ENCODE measurements at places on chromosomes 1 and 21. TPM values are rescaled to one million over a fixed set of nuclear protein-coding genes. Genes with fewer than 3 reads are reported as not detected.

The MAN1C1 gene
- 0.64 TPM for total RNA-seq

The TMEM50A gene
- 78.0 TPM for total RNA-seq

The LCE1C gene
- total RNA-seq = 0.24 TPM

The ESPN gene
- 14.5 TPM for total RNA-seq

The CDC20 gene
- total RNA-seq = 2.3 TPM

The CHIA gene
- not detected for total RNA-seq

All from tracheal epithelial cell (primary cell).